Stimulated activated CD8-positive, alpha-beta memory T cell treated with anti-CD3 and anti-CD28 coated beads, Interleukin-7, amount 100 ng/mL, for 24 hours (primary cell): ENCODE measurements at places on chromosomes 11 and 22.

DNA sequence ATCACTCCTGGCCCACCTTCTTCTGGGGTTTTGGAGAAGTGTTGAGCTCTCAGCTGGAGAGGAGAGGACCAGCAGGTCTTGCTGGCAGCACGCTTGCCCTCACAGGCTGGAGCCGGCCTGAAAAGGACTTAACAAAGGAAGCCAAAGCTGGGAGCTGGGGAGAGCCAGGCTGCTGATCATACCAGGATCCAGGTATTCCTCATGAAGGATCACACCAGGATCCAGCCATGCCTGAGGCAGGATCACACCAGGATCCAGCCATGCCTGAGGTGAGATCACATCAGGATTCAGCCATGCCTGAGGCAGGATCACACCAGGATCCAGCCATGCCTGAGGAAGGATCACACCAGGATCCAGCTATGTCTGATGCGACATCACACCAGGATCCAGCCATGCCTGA, 17.0 kb downstream of the MRGPRD start:
- no peak for DNase-seq

- DNase-seq: no peak
These were observed 173.7 kb upstream of the ANO3 start for GRCh38 chr11:26158251-26158650.

DNA sequence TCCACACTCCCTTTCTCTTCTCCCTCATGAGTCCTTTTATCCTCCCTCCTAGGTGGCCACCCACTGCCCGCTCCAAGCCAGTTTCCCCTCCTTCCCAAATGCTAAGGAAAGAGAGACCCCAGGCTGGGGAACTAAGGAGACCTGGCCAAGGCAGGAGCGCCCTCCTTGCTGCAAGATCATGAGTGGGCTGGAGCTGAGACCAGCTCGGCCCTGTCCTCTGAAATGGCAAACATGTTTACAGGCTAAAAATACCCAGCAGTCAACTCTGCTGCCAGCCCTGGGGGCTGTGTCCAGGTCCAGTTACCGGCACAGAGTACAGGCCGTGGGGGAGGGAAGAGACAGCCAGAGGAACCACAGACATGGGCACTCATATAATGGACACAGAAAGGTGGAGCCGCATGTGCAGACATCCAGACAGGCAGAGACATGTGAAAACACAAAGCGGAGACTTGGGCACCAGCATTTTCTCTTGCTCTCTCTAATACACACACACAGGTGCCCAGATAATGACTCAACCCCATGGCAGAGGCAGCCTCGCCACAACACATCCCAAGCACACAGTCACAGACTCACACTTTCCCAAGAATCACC, 1.2 kb upstream of the AHNAK start:
- no peak for DNase-seq

DNA sequence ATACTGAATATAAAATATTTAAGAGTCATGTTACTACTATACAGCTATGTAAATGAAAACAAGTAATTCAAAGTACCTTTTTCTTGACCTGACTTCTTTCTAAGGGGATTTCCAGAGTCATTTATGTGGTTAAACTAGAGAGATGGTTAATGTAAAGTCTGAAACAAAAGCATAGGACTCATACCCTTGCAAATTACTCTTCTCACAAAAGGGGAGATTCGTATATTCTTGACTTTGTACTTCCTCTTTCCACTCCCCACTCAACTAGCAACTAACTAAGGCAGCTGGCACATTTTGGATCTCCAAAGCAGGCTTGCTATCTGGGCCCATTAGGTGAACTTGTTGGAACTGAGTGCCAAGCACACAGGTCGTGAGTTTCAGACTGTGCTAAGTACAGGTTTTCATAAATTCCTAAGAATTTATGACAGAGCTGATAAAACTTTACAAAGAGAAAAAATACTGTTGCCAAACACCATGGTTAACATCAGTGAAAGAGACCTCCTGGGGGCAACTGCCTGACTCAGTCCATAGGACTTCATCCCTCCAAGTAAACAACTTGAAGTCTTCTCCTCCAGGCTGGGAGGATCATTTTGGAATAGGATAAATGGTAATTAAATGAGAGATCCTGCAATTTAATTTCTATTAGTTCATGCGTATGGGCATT, 77.0 kb upstream of the DDI1 start:
- DNase-seq: no peak

DNA sequence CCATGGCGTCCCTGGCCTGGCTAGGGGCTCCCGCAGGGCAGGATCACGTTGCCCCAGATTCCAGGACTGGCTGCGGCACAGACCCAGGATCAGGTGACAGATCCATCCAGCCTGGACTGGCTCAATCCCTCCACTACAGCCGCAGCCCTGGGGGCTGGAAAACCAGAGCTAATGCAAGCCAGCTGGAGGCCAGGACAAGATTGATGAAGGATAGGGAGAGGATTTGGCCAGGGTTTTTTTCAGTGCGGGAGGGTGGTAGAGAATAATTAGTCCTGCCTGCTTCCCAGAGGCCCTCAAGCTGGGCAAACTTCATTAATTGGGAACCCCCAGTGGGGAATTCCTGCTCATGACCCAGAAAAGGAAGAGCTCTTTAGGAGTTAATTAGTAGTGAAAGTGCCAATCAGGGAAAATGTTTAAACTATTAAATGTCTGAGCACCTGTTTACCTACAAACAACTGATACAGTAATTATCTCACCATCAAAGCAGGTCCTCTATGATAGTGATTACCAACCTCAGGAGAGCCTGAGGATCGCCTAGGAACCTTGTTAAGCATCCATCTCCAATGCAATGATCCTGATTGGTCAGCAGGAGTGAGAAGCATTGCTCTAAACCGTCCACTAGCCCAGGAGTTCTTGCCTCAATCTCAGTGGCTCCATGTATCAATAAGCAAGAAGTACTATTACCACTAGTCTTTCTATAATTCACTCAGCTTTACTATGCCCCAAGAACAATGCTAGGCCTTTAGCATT, 33.0 kb upstream of the MYOD1 start:
- DNase-seq: no peak

DNA sequence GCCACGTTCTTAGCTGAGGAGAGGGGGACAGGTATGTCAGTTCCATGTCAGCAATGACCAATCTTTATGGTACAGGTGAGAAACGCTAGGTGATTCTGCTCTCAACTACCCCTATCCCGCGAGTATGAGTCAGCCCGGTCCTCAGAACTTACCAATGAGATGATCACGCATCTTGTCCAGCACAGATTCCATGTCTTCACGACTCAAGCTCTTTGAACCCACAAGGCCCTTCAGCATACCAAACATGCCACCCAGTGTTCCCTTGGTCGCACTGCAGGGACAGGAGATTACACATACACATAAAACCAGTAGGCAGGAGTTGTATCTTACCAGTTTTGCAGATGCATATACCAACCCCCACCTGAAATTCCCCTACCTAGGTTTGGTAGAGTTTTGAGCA, 2.9 kb downstream of the SRPRA start:
- no peak for DNase-seq

- no peak for DNase-seq
These were observed 590.7 kb downstream of the TBC1D22A start for GRCh38 chr22:47352920-47353700.

DNA sequence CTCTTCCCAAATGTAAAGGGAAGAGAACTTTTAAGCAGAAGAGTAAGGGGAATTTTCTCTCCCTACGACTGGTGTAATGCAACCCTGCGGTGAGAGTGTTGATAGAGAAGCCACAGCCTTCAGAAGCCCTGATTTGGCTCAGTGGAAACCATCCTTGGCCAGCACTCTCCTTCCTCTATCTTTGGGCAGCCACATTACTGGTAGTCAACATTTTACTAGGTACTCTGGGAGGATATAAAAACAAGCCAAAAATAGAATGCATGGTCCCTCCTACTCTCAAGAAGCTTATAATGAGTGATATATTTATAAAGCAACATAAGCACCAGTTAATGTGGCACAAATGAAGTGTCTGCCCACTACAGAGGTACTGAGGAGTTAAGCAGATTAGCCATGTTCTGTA, 201.8 kb upstream of the NCAM1 start:
- no peak for DNase-seq
